Hypothalamus (tissue), 51 donors: ENCODE measurements at places on chromosomes 3 and 15.

DNA sequence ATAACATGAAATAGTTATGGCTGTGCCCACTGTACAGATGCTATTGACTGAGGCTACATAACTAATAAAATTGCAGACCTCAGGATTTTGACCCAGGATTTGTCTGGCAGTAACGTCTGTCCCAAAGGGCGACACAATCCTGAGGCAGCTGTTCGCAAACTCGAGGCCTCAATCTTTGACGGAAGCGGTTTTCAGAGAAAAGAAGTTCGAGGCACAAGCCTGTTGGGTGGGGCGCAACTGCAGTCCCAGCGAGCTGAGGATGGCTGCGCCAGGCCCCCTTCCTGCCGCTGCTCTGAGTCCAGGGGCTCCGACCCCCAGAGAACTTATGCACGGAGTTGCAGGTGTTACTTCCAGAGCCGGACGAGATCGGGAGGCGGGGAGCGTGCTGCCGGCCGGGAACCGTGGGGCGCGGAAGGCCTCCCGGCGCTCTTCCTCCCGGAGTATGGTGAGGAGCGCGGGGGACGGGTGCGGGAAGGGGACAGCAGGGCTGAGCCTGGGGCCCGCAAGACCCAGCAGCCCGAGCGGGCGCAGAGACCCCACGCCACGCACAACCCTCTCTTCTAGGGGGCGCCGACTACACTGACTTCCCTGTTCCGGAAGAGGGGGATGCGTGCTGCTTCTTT lies at the start of gene PARP15:
TSS of gene PARP15 (plus strand) at position 242 of the 623 bp plus-strand sequence. CDS start at position 260, 18 bp downstream.
- DNase-seq: no peak

GRCh38 chr3:94694894-94695293 lies 632.0 kb downstream of the NSUN3 start:
- no peak for DNase-seq

DNA sequence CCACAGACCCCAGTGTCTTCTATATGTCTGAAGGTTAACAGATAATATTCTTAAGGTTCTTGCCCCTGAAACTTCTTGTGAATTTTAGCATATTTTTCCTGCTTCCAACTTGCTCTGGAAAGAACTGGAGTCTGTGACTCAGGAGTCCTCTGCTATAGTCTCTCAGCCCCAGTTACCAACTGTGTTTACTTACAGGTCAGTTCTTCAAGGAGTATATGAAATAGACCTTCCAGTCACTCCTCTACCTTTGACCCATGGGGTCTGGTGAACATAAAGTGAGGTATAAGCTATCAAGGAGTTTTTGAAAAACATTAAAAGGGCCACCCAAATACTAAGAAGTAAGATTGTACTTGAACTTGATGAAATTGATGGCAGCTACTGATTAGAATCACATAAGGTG lies 139.2 kb upstream of the ROPN1 start:
- DNase-seq: no peak

DNA sequence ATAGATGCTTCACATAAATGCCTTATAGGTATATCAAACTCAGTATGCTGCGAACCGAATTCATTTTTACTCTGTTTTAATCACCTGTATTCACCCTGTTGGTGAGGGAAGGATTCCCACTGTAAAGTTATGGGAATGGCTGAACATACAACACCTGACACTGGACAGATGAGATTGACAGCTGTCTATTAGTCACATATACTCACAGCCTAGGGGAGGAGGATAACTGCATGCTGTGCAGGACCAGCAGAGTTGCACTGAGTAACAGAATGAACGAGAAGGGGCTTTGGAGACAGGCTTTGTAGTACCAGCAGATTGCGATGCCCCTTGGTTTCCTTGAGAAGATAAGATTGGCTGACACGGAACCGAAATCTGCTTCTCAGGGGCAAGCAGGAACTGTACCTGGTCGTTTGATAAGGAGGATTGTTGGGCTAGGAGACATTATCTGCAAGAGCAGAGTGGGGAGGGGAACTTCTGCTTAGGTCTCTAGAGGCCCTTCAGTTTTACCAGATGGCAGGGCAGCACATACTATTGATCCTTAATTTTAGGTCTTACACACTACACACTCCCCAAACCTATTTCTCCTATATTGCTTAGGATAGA lies 43.5 kb upstream of the SLC22A13 start:
- no peak for DNase-seq

GRCh38 chr3:46184469-46184868 lies 23.6 kb downstream of the CCR1 start:
- DNase-seq: no peak

DNA sequence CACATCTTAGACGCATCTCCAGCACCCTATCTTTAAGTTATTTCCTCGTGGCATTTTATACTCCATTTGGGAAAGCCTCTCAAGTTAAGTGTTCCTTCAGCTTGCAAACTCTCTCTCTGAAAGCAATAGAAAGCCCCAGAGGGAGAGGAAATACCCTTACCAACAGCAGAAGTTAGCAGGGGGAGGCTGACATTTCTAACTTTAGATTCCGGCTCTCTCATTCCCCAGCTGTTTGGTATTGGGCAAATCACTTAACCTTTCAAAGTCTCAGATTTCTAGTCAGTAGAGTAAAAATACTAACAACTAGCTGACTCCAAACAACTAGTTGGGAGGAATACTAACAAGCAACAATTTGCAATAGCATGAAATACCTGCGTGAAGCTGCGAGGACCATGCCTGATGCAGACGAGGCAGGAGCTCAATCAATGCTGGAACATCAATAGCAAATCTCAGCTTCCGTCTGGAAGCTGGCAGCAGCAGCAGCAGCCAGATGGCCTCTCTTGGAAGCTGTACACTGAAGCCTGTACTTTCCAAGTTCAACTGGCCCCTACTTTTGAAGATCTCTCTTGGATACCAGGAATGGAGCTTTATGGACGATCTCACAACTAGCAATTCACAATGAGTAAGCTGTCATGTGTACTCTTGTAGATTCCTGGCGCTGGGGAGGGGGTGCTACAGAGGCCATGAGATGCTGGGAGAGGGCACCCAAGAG lies 47.8 kb downstream of the THBS1 start:
- no peak for DNase-seq

GRCh38 chr3:57559526-57559925 lies 3.5 kb downstream of the PDE12 start:
- no peak for DNase-seq

GRCh38 chr3:155890671-155891190 lies 20.3 kb downstream of the GMPS start:
- DNase-seq: no peak

GRCh38 chr15:89230277-89230676 lies 8.9 kb upstream of the RLBP1 start:
- no peak for DNase-seq

GRCh38 chr15:39789736-39790135 lies 7.1 kb upstream of the FSIP1 start:
- no peak for DNase-seq

DNA sequence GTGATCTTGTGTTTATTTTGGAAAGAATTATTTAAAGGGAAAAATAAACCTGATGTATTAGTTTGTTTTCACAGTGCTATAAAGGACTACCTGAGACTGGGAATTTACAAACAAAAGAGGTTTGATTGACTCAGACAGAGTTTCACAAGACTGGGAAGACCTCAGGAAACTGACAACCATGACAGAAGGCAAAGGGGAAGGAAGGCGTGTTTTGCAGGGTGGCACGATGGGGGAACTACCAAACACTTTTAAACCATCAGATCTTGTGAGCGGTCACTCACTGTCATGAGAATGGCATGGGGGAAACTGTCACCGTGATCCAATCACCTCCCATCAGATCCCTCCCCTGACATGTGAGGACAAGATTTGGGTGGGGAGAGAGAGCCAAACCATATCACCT lies 87.0 kb downstream of the TP63 start:
- no peak for DNase-seq

GRCh38 chr3:119945291-119945690 lies 149.0 kb downstream of the GSK3B start:
- no peak for DNase-seq

GRCh38 chr3:13139471-13140065 lies 66.3 kb upstream of the IQSEC1 start:
- no peak for DNase-seq

- no peak for DNase-seq
These were observed 83.1 kb upstream of the FNDC3B start for GRCh38 chr3:171956181-171956683.

- DNase-seq: no peak
These were observed 11.6 kb upstream of the CLPX start for GRCh38 chr15:65196637-65197336.

DNA sequence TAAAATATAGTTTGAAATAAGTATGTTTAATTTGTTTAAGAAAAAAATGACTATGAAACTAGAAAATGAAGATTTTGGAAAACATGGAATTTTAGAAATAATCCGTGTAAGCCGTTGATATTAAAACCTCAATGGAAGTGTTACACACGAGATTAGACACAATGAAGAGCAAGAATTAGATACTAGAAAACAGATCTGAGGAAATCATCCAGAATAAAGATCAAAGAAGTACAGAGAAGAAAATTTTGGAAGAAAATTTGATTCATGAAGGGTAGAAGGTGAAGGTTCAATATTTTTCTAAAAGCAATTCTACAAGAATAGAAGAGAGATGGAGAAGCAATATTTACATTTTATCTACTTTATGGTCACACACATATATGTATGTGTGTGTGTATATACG lies 52.5 kb upstream of the SATB1 start:
- DNase-seq: no peak

- DNase-seq: no peak
These were observed 28.7 kb downstream of the DLEC1 start for GRCh38 chr3:38067508-38068233.

DNA sequence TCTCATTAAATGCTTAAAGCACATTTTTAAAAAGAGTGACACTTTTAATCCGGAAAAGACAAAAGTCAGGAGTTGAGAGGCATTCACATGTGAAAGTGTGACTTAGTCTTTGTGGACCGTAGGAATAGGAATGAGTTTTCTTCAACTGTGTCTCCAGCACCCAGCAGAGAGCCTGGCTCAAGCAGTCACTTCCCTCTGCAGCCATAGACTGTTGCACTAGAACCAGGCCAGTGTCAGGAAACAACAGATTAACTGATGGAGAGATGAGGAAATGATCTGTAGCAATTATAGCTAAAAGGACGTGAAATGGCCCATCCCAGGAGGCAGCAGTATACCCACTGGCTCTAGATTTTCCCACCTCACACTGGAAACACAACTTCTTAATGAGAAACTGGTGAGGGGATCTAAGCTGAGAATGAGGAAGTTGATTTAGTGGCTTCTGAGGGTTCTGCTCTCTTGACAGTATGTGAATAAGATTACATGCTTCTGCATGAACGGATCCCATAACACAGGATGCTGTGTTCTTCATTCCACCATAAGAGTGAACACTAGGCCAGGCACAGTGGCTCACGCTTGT lies 19.8 kb downstream of the CFAP92 start:
- no peak for DNase-seq

GRCh38 chr15:39426552-39427532 lies 154.0 kb upstream of the THBS1 start:
- DNase-seq: peak; percentile 4

- no peak for DNase-seq
These were observed 883.5 kb downstream of the SI start for GRCh38 chr3:164194842-164195241.

GRCh38 chr15:66619152-66619903 lies 53.5 kb upstream of the LCTL start:
- no peak for DNase-seq

DNA sequence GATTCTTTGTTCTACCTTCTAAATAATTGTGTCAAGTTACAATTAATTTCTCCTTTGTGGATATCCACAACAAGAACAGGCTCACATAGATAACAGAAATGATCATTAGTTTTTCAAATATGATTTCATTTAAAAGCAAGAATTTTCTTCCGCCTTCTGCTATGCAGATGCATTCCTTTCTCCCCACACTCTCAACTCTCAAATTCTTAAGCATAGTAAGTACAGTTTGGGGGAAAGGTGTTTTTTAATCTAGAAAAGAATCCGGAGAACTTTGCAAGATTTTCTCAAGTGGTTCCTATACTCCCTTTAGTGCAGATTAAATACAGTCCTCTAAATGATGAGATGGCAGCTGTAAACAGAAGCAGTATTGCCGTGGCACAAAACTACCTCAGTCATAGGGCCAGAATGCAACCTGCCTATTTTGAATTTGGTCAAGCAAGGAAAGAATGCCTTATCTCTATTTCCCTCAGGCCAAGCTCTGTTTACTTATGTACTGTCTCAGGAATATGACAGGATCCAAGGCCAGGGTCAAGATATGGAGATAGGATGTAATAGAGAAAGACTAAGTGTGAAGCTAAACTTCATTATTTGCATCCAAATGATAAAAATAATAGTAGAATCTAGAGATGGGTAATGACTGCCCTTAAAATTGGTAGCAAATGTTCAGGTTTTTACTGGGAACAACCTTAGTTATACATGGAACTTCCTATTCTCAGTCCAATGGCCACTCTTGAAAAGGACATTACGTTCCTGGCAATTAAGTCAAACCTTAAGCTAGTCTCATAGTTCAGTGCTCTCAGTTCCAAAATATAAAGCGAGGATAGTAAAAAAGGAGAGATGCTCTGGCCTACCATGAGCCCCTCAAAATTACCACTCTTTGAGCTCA lies 77.3 kb upstream of the PHLDB2 start:
- no peak for DNase-seq

GRCh38 chr15:90838139-90838538 lies 30.2 kb upstream of the FURIN start:
- no peak for DNase-seq

- no peak for DNase-seq
These were observed 119.6 kb downstream of the GSK3B start for GRCh38 chr3:119974656-119975055.

DNA sequence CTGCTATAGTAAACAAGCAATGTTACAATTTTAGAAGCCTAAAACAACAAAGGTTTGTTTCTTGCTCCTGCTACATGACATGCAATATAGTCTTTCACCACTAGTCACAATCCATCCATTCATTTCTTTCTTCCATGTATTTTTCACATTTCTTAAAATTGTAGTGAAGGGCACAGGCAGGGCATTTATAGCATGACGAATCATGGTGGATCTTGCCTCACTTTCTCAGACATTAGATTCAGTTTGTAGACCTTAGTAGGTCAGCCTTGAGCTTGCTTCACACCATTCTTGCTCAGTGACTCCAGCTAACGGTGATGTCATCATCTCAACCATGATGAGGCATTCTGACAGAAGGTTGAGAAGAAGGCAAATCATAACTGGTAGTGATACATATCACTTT lies 546.8 kb downstream of the TBL1XR1 start:
- no peak for DNase-seq

- no peak for DNase-seq
These were observed 62.4 kb upstream of the POLG start for GRCh38 chr15:89396723-89397652.

GRCh38 chr3:8875836-8876235 lies 87.4 kb downstream of the RAD18 start:
- DNase-seq: no peak

DNA sequence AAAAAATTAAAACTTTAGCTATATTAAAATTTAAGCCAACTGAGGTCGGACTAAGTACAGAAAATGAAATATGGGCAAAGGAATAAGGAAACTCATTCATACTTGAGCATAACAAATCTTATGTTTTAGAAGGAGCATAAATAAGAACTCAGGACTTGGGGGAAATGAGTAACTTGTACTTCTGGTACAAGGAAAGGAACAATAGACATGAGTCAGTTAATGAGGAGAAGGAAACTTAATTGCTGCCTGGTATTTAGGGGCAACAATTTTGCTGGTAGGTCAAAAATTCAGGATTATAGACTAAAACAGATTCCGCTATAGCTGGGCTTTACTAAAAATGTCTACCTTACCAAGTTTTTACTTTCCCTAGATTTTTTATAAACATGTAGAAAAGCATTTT lies 113.1 kb downstream of the MYO5A start:
- no peak for DNase-seq
